ENCODE measurements at places on chromosomes 4 and X. TPM values are rescaled to one million over a fixed set of nuclear protein-coding genes. Genes with fewer than 3 reads are reported as not detected.

- DNase-seq: peak; percentile 49
These were observed 10.1 kb upstream of the EXOSC9 start for GRCh38 chr4:121790976-121791375.

- DNase-seq: peak; percentile 84
These were observed 1.5 kb upstream of the MSMO1 start for GRCh38 chr4:165325732-165326512.

- no peak for DNase-seq
These were observed 109.6 kb downstream of the PCDH18 start for GRCh38 chr4:137422666-137423065.

Gene RAB9A
- polyA plus RNA-seq: 22.6 TPM

Gene STS
- 3.5 TPM for polyA plus RNA-seq

GRCh38 chr4:23134331-23134730 lies 441.6 kb downstream of the GBA3 start:
- DNase-seq: no peak

DNA sequence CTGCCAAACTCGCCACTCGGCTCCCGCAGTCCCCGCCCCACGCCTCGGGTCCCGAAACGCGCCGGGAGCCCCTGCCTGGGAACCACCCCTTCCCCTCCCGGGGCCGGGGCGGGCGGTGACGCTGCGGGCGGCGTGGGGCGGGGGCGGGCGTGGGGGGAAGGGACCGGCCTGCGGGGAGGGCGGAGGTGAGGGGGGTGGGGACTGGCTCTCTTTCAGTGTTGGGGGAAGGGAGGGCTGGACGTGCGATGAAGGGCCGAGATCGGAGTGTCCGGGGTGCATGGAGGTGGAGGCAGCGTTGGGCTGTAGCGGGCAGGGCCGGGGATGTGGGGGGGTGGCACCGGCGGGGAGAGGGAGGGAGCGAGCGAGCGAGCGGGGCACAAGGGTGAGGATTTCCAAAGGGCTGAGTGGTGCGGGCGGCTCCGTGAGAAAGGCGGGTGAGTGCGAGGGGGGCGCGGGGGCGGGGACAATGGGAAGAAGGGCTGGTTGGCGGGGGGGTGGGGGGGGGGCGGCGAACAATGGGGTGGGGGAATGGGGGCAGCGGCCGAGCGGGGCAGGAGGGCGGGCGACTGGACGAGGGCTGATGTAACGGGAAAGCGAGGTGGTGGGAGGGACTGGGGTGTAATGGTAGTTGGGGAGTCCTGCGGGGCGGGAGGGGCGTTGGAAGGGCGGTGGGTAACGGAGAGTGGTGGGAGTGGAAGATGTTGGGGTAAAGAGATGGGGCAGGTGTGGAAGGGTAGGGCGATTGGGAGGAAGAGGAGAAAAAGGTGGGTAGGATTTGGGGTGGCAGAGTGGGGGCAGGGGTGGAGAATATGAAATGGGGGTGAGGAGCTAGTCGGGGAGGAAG lies 578 bp downstream of the DCUN1D4 start:
- peak; percentile 58 for DNase-seq

Gene ELMOD2
- 30.3 TPM for polyA plus RNA-seq

DNA sequence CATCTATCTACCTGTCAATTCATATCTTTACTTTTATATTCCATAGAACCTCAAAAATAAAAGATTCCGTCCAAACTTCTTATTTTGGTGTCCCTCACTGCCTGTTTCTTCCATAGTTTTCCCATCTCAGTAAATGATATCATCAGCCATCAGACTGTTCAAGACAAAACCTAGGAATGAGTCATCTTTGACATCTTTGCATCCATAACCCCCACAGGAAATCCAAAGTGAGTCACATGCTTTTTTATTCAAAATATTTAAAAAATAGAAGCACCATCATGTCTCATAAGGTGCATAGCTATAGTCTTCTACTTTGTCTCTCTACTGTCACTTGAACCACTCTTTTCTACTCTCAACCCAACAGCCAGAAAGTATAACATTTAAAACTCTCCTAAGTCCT lies 29.9 kb upstream of the CXXC4 start:
- no peak for DNase-seq

GRCh38 chr4:127182687-127183086 lies 450.1 kb upstream of the INTU start:
- DNase-seq: no peak

Gene AFP
- polyA plus RNA-seq: 442 TPM

DNA sequence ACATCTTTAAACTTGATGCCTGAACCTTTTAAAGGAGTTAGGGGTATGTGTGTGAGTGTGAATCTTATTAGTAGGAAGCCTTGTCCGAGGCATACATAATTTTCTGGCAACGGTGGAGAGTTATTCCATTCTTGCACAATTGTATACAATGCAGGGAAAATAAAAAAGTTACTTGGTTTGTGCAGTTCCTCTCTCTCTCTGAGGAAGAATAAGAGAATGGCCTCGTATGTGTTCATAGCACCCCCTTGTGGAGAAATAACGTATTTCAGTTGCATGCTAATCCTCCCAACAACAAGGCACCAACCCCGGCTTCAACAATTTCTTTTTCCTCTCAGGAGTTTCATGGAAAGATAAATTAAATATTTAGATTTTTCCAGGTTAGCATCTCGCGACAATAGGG lies 33.7 kb upstream of the FGF13 start:
- DNase-seq: peak; percentile 32

DNA sequence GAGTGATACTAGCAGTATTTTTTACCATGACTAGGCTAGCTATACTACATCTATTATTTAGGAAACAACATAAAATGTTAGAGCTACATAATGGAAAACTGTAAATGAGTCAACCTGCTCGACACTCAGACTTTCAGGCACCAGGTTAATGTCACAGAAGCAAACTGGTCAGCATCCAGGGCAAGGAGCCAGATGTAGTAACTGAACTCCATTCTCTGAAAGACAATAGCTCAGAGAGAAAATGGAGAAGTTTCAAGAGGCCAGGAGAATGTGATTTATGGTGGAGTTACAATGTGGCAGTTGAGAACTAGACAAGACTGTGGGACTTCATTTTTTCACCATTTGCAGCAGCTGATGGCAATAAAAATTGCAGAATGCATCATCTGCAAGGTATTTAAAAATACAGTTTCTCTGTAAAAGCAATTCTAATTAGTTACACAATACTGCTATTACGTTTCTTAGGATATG lies 342.7 kb upstream of the PABPC4L start:
- DNase-seq: peak; percentile 2

Gene LUZP4
- polyA plus RNA-seq: not detected

DNA sequence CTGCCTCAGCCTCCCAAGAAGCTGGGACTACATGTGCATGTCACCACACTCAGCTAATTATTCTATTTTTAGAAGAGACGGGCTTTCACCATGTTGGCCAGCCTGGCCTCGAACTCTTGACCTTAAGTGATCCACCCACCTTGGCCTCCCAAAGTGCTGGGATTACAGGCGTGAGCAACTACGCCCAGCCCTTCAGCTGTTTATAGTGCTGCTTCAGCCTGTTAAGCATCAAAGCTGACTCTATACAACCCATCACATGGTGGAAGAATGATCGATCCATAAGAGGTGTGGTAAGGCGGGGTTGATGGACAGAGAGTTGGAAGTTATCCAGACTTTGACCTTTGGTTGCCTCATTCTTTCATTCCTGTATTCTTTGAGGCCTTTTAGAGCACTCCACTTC lies 56.2 kb upstream of the RAPGEF2 start:
- peak; percentile 90 for DNase-seq

- DNase-seq: no peak
These were observed 39.2 kb upstream of the CRMP1 start for GRCh38 chr4:5932035-5932568.

DNA sequence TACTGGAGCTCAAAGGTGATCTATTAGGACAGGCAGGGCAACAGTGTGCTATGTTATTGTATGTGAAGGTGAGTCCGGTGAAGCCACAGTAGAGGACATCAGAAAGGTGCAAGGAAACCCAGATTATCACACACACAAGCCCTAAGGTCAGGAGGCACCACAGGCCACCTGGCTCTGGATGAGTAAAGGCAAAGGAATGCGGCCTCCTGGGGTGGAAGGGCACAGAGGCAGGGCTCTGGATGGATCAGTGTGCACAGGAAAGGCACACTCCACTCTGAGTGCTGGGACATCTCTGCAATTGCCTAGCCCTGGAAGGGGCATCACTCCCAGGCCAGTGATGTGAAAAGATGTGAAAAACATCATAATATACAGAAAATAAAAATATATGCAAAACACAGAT lies 683.5 kb downstream of the TRIML1 start:
- DNase-seq: no peak

All from large intestine (tissue), 12 donors.